ENCODE measurements at places on chromosomes 1 and 21. TPM values are rescaled to one million over a fixed set of nuclear protein-coding genes. Genes with fewer than 3 reads are reported as not detected.

Gene COL24A1
- polyA plus RNA-seq = 0.41 TPM

Gene ARHGAP29
- 17.4 TPM for polyA plus RNA-seq

Gene PPIAL4G
- polyA plus RNA-seq = 0.02 TPM

Gene FCRL1
- 0.26 TPM for polyA plus RNA-seq

Gene DOCK7
- 3.4 TPM for polyA plus RNA-seq

Gene SAMD11
- polyA plus RNA-seq = 3.8 TPM

Gene C1orf185
- not detected for polyA plus RNA-seq

Gene PACC1
- 2.8 TPM for polyA plus RNA-seq

Gene CYB5RL
- polyA plus RNA-seq = 2.5 TPM

Gene SYCP1
- not detected for polyA plus RNA-seq

Gene AMY1B
- 2.7 TPM for polyA plus RNA-seq

Gene ACTN2
- polyA plus RNA-seq = 2.5 TPM

Gene B4GALT2
- 32.2 TPM for polyA plus RNA-seq

Gene FAM167B
- polyA plus RNA-seq = 30.5 TPM

Gene C1orf210
- 17.2 TPM for polyA plus RNA-seq

Gene CSF1
- polyA plus RNA-seq = 13.5 TPM

Gene ADAMTS5
- polyA plus RNA-seq = 0.88 TPM

Gene DNALI1
- 31.2 TPM for polyA plus RNA-seq

Gene LCE1C
- not detected for polyA plus RNA-seq

Gene SYT11
- polyA plus RNA-seq = 7.3 TPM

Gene TNFRSF14
- 200 TPM for polyA plus RNA-seq
